Activated CD4-positive, CD25-positive, alpha-beta regulatory T cell (primary cell): ENCODE measurements at places on chromosomes 12 and 14.

DNA sequence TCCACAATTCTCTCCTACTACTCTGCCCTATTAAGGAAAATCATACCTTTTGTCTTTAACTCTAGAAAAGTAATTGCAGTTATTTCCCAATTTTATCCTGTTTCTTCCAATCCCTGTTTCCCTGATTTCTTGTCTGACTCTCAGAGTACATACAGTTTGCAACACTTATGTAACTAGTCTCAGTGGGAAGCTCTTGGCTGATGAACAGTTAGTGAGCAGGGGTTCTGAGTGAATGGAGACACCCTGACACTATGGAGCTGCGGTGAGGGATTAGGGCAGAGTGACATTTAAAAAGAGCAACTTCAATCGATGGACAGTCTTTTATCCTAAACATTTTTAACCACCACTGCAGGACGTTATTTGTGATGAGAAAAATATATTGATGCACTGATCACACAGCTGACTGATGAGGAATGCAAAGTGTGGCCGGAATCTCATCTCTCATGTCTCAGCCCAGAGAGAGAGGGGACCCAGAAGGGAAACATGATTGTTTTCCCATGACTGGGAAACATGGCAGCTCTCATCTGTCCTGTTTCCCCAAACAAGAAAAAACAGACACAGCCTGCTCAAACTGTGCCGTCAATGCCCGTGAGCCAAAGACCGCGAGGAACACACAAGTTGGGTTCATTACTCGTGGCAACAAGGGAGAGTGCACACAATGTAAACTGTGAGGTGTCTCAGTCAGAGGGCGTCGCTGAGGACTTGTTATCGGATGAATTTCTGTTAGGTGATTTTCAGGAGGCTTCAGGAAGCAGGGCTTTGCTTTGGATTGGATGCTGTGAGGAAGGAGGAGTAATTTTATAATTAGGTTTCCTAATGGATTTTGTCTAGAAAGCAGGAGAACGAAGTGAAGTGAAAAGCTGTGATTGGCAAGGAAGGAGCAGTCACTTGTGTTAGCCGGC, 5.2 kb upstream of the SLC6A13 start:
- no peak for DNase-seq

- no peak for DNase-seq
Observed at GRCh38 chr12:75489613-75490210, 9.2 kb downstream of the GLIPR1 start.

DNA sequence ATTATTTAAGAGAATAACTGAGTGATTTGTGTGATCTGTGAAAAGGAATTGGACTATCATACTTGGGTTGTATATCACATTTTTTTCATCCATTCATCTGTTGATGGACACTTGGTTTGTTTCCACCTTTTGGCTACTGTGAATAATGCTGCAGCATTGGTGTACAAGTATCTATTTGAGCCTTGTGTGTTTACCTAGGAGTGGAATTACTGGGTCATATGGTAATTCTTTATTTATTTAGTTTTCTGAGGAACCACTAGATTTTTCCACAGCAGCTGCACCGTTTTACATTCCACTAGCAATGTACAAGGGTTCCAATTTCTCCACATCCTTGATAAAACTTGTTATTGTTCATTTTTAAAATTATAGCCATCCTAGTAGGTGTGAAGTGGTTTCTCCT, 56.1 kb downstream of the APAF1 start:
- no peak for DNase-seq

DNA sequence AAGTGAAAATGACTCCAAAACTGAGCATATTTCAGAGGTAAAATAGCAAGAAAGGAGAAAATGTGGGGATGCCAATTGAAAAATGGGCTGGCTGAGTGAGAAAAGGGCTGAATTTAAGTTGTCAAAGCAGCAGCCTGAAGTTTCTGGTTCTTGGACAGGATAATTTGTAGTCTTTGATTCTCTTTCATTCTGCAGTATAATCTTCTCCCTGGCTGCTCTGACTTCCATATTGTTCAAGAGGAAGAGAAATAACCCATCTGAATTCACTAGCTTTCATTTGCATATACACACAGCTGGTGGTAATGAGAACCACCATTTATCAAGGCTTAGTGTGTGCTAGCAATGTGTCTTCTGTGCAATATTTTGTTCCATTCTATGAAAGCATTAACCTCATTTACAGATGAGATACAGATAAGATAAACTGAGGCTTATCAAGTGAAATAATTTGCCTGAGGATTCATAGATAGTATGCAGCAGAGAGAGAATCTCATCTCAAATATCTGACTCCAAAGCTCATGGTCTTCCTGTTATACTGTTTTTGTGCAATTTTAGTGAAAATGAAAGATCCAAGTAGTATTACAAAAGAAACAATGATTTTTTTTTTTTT, 184.2 kb downstream of the TMTC2 start:
- no peak for DNase-seq

- DNase-seq = no peak
Observed at GRCh38 chr12:93134175-93134890, 205.2 kb upstream of the EEA1 start.
